Glutamatergic neuron (in vitro differentiated cells): ENCODE measurements at places on chromosomes 2 and 18.

GRCh38 chr2:33135645-33136044 lies 188.9 kb downstream of the LTBP1 start:
- DNase-seq, result no peak

DNA sequence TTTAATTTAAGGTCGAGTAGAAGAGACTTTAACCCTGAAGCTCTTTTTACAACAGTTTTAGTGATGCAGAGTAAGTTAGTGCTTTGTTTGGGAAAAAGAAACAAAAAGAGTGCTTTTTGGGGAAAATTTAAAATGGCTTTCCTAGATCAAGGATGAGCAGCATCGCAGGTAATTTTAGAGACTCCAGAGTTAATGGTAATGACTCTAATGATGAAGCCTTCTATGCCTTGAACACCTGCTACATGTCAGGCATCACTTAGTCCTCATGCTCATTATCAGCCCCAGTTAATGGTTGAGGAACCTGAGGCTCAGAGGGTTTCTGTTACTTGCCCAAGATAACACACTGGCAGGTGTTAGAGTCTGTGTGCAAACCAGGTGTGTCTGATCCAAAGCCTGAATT lies 167.8 kb downstream of the ACOXL start:
- DNase-seq, result no peak

GRCh38 chr18:10768221-10768620 lies 242.4 kb downstream of the NAPG start:
- DNase-seq, result no peak

DNA sequence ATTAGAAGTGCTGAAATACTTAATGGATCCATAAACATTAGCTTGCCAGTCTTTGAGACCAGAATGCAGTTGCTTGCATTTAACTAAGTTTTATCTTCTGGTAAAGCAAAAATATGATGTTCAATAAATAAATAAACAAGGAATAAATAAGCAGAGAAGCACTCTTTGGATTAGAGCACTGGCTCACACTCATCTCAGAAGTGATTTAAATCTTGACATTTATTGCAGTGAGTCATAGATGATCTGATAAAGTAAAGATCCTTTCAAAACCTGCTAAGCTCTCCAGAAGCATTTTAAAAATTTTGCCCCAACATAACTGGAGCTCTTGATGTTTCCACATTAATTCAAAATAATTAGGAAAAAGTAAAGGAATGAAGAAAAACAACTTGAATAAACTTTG lies 66.8 kb downstream of the KYNU start:
- no peak for DNase-seq

- no peak for DNase-seq
Observed at GRCh38 chr18:71529703-71530303, 1014.3 kb downstream of the CBLN2 start.

DNA sequence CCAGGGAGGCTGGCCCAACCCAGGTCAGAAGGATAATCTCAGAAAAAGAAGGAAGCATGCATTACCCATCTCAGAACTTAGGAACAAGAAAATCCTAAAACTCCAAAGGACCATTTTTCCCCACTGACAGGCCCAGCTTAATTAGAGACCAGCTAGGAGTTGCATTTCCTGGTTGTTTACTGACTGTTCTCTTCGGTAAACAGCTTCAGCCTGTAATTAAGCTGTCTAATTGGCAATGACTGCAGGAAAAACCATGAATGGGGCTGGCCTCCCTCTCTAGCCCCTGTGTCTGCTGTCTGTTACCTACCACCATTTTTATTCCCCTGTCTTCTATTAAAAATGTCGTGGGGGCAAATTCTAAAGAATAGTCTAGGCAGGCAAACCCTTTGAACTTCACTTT lies 146.5 kb downstream of the AGAP1 start:
- no peak for DNase-seq

GRCh38 chr2:108620656-108621055 lies 86.4 kb downstream of the LIMS1 start:
- no peak for DNase-seq

GRCh38 chr2:37672104-37672869 lies 845 bp upstream of the CDC42EP3 start:
- DNase-seq, result peak; percentile 98

- peak; percentile 87 for DNase-seq
Observed at GRCh38 chr2:65064728-65065552, 8.7 kb downstream of the CEP68 start.

- DNase-seq, result no peak
Observed at GRCh38 chr18:43651057-43651456, 373.8 kb upstream of the SYT4 start.

DNA sequence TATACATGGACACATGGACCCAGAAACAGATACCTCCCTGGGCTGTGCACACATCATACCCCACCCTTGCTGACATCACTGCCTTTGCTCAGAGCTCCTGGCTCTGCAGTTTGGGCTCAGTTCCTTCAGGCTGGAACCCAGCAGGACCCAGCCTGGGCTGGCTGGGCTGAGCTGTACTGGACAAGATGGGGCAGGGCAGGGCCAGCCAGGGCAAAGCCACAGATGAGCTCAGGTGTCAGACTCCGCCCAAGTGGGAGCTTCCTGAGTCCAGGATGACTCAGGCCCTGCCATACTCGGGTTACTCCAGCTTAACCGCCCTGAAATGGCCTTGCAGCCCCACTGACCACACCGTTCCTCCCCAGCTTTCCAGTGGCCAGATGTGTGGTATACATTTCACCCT lies 284.9 kb downstream of the OSR1 start:
- DNase-seq, result no peak

GRCh38 chr2:241153616-241154015 lies 3.3 kb downstream of the PPP1R7 start:
- no peak for DNase-seq

GRCh38 chr18:76528477-76529432 lies 33.7 kb upstream of the ZNF516 start:
- DNase-seq, result peak; percentile 41

DNA sequence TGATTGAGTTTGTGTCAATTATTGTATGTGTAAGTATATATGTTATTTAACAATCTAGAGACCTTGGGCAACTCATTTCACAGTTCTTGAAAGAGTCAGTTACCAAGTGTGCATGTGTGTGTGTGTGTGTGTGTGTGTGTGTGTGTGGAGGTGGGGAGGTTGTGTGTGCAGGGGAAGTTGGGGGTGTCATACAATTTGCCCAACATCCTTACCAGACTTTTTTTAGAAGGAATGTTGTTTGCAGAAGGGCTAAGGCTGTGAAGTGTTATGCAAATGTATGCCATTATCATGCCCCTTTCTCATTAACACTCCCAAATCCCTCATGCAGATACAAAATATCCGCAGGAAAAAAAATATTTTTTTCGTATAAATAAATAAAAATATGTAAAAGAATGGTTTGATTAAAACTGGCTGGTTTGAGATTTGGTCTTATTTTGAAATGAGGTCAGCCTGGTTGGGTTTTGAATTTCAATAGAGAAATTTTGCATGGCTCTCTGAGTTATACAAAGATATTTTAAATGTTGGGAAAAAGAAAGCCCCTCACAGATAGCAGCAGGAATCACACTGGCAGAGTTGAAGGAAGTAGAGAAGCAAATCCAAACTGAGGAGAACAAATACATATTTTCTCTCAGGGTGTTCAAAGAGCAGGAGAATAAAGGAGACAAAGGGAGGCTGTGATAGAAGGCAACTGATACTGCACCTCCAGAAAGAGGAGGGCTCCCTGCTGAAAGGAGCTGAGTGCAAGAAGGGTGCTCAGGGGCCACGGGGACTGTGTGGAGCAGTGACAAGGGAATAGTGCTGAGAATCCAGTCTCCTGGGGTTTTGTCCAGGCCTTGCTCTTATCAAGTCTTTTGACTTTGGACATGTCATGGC lies 1365.5 kb upstream of the CELF4 start:
- DNase-seq, result no peak

- no peak for DNase-seq
Observed at GRCh38 chr2:73032702-73033097, 38.8 kb downstream of the SFXN5 start.

GRCh38 chr18:39730606-39731005 lies 2165.0 kb upstream of the CELF4 start:
- DNase-seq, result no peak

- DNase-seq, result peak; percentile 36
Observed at GRCh38 chr2:136116151-136116812, 1.7 kb downstream of the CXCR4 start.

- DNase-seq, result no peak
Observed at GRCh38 chr2:39120521-39120770, 405 bp downstream of the SOS1 start.

DNA sequence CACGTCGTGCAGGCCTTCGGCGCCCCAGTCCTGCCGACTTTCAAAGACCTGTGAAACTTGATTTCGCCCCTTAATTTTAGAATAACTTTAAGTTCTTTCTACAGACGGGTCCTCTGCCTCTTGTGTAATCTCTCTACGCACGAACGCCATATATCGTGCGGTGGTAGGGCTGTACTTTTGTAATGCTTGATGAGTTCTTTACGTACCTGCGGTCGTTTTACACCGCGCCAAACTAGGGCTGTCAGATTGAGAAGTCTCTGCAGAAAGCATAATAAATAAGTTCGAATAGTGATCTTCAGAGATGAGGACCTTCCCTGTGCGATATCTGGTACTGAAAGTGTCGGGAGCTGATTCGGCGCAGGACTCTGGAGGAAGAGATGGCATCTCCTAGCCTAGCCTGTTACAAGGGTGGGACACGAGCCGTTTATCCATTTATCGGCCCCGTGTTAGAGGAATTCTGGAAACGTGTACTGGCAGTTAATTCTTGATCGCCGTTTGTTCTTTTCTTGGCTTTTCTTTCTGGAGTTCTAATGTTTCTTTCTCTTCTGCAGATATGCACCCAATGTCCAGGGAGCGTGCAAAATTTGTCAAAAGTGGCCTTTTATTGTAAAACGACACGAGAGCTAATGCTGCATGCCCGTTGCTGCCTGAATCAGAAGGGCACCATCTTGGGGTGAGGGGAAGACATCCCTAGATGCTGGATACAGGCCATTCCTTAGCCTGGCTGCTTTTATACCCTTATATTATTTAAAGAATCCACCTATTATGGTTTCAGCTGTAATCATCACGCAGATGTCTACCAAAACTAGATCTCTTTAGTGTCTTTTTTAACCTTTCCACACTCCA lies 781 bp upstream of the SLC5A6 start:
- no peak for DNase-seq

DNA sequence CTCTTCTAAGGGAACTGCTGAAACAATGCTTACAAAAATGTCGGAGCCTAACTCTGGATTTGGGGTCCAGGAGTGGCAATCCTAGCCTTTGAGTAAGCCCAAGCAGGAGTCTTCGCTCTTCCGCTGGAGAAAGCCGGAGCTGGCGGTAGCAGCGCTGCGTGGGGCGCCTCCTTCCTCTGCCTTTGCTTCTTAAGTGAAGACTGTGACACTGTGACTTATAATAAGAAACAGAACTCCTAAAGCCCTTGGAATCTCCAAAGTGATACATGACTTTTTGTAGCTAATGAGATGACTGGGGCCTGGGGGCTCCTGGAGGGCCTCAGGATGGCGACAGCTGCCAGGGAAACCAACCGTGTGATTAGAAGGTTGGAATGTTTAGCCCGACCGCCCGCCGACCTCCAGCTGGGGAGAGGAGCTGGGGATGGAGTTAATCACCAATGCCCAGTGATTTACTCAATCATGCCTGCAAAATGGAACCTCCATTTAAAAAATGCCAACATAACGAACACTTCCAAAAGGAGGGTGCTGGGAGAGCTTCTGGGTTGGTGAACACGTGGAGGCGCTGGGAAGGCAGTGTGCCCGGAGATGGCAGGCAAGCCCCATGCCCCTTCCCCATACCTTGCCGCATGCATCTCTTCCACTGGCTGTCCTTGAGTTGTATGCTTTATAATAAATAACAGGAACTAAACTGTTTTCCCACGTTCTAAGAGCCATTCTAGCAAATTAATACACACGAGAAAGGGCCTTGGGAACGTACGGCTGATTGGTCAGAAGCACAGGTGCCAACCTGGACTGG lies 29.0 kb upstream of the MAL start:
- DNase-seq, result peak; percentile 5

DNA sequence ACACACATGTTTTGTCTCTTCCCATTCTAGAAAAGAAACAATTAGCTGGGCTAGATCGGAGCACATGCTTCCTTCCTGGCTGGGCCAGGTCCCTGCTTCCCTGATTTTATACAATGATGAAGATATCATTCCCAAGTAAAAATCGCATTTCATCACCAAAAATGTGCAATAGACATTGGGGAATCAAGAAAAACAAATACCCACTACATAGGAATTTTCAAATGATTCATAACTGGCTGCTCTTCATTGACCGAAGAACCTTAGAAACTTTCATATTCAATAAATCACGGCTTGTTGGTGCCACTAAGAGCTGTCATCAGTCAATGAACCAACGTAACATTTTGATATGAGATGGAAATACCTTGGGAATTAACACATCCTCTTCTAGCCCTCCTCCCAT lies 373.6 kb upstream of the TRIB2 start:
- no peak for DNase-seq

DNA sequence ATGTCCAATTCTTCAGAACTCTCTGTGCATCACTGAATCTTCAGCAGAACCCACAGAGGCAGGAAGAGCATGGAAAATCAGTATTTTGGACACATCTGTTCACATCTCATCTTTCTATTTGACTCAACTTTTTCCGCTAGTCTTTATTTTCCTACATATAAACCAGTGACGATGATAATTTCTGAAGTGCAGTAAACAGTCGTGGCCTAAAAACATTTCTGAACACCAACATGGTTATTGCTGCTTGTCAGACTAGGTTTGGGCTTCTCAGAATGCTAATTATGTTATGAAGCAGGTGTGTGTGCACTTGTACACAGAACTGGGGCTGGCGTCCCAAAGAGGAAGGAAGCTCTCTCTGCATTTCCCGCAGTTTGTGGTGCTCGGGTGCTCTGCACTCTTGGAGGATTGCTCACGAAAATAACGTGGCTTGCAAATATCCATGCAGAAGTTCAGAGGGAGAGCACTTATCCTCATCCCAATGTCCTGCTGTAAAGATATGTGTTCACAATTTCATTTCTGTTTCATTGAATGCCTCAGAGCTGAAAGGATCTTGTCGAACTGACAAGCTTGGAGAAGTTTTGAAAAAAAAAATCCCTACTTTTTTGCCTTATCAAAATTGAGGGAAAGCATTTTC lies 50.8 kb downstream of the EDAR start:
- no peak for DNase-seq
